ENCODE measurements at places on chromosomes 3 and 15.

GRCh38 chr15:79184465-79184892 lies 93.9 kb upstream of the RASGRF1 start:
- peak; percentile 42 for DNase-seq

GRCh38 chr3:110318108-110318507 lies 753.5 kb upstream of the NECTIN3 start:
- no peak for DNase-seq

- DNase-seq, result no peak
These were observed 534.7 kb upstream of the CBLB start for GRCh38 chr3:106403371-106404145.

- DNase-seq, result no peak
These were observed 11.1 kb downstream of the ZBTB38 start for GRCh38 chr3:141379250-141379966.

All from stimulated activated CD8-positive, alpha-beta memory T cell treated with anti-CD3 and anti-CD28 coated beads, Interleukin-2, amount 100 ng/mL, for 1 hour (primary cell).